Choroid plexus epithelial cell (primary cell): ENCODE measurements at places on chromosomes 2 and 18.

- peak; percentile 95 for DNase-seq
Measured at GRCh38 chr2:217223222-217223930, 363.5 kb upstream of the TNP1 start.

DNA sequence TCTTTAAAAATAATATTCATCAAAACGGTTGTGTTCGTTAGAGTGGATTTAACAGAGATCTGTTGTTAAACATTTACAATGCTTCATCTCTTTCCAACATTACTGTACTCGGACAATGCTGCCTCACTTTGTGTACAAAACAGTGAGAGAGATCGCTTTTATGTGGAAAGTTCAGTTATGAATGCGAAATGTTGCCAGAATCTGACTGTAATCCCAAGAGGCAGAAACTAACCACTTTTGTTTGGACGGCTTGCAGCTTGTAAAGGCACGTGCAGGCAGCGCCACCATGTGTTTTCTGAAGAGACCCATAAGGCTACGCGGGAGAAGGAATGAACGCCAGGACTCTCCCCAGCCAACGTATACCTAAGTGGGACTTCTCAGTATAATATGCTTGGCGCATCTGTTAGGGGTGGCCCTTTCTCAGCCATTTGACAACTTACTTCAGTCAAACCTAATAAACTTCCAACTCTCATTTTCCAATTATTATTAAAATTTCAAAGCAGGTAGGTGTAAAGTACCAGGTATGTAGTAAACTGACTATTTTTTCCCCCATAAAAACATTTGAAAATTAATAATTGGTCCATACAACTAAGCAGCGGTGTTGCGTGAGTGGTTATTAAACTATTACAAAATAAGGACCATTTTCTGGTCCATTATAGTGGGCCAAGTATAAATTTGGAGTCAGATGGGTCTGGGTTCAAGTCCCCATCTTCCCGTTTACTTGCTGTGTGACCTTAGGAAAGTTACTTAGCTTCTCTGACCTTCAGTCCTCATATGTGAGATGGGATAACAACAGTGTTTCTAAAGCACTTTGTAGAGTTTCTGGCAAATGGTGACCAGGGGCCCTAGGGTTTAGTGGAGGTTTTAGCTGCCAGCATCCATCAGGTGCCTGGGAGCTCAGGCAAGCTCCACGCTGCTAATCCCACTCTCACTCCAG lies 5.6 kb upstream of the NAPG start:
- peak; percentile 98 for DNase-seq

- no peak for DNase-seq
Measured at GRCh38 chr2:23690421-23691105, 236.4 kb downstream of the ATAD2B start.

DNA sequence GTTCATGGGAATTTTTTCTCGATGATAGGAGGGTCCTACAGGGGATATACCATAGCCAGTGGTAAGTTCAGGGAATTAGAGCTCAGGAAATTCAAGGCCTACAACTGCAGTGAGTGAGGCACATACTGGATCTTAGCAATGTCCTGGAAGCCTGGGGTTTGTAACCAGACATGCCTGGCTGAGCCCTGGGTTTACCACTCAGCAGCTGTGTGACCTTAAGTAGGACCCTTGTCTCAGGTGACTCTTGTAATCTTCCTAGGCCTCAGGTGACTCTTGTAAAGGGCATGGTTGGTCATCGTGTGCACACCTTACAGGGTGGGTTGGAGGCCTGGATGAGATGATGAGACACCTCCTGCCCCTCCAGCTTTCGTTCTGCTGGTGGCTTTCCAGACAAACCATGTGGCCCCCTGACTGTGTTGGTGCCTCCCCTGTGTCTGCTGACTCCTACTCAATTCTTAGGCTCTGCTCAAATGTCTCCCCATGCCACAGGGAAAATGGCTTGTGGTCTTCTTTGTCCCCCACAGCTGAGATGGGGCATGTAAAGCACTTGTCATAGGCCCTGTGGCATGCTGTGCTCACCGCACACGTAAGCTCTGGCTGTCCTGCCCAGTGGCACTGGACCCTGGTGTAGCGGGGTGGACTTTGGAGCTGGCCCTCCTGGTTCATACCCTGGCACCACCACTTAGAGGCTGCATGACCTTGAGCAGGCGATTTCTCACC lies 94.1 kb downstream of the FHOD3 start:
- no peak for DNase-seq

- peak; percentile 91 for DNase-seq
Measured at GRCh38 chr2:127064642-127065250, 42.2 kb downstream of the BIN1 start.

DNA sequence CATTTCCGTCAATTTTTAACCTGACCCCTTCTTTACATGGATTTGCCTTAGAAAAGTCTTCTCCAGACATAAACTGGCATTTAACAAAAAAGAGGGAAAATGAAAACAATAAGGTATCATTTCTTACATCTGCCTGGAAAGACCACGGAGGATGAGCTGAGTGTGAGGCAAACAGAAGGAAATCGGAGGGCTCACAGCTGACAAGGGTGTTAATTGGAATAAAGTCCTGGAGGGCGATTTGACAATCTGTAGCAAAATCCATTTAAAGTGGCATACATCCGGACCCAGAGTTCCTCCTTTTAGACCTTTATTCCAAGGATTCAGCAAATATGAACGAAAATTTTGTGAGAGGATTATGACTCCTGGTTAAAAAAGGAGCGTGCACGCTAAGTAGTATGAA lies 179.7 kb upstream of the COPS8 start:
- DNase-seq, result no peak

- no peak for DNase-seq
Measured at GRCh38 chr18:45658756-45659155, 43.5 kb downstream of the SLC14A2 start.

GRCh38 chr2:108363024-108363907 lies 14.5 kb upstream of the SULT1C4 start:
- no peak for DNase-seq

DNA sequence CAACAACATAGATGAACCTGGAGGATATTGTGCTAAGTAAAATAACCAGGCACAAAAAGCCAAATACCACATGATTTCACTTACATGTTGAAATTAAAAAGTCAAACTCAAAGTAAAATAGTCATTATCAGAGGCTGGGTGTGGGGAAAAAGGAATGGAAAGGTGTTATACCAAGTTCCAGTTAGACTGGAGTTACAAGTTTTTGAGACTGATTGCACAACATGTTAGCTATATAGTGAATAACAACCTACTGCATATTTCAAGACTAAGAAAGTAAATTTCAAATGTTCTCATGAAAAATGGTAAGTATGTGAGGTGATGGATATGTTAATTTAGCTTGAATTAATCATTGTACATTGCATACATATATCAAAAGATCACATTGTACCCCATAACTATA lies 116.8 kb upstream of the HNMT start:
- no peak for DNase-seq

GRCh38 chr2:188314314-188315054 lies 22.8 kb downstream of the GULP1 start:
- DNase-seq, result peak; percentile 37

DNA sequence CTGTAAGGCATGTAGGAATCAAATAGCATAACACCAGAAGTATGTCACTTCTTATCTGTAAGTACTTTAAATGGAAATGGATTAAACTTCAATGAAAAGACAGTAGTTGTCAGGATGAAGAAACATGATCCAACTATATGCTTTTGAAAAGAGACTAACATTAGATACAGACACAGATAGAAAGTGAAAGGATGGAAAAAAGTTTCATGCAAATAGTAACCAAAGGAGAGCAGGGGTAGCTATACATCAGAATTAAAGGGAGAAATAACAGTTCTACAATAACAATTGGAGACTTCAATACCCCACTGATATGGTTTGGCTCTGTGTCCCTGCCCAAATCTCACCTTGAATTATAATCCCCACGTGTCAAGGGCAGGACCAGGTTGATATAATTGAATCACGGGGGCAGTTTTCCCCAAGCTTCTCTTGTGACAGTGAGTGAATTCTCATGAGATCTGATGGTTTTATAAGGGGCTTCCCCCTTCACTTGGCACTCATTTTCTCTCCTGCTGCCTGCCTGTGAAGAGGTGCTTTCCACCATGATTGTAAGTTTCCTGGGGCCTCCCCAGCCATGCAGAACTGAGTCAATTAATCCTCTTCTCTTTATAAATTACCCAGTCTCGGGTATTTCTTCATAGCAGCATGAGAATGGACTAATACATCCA lies 205.4 kb upstream of the CDH2 start:
- no peak for DNase-seq
